ENCODE measurements at places on chromosomes 11 and 22.

- peak; percentile 52 for DNase-seq
Observed at GRCh38 chr11:126307706-126308105, 3.8 kb downstream of the DCPS start.

GRCh38 chr11:66881927-66882452 is 25.1 kb downstream of the LRFN4 start:
- DNase-seq: no peak

DNA sequence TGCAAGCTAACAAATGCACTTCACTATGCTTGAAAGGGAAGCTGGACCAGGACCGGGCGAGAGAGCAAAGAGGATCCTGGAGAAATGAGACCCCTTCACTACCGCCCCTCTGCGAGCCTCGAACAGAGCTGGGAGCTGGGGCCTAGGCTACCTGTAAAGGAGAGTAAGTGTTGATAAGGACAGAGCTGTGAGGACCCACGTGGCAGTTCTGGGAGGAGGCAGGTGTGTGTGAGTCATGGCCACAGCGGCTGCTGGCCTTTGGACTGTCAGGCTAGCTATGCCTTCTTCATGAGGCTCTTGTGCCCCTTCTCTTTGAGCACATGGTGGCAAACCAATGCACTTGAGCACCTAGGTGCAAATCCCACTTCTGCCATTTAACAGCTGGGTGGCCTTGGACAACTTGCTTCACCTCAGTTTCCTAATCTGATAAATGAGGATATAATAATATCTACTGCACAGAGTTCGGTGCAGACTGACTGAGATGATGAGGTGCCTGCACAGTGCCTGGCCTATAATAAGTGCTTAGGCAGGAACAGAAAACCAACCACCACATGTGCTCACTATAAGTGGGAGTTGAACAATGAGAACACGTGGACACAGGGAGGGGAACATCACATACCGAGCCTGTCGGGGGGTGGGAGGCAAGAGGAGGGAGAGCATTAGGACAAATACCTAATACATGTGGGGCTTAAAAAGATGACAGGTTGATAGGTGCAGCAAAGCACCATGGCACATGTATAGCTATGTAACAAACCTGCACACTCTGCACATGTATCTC is 35.3 kb upstream of the KCNJ11 start:
- no peak for DNase-seq

DNA sequence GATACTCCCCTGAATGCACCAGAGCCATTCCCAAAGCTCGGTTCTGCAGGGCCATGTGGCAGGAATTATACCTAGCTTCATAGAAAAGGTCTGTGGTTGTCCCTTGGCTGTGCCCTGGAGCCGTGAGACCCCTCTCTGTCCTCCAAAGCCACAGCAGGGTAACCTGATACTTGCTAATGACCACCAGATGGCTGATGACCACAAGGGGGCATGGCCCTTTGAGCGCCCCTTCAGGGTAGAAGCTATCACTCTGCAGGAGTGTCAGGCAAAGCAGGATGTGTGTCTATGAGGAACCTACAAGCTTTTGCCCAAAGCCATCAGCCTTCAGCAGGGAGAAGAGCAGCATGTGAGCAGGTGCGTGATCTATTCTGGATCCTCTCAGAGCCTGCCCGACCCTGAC is 95.3 kb downstream of the NTM start:
- no peak for DNase-seq

Data from astrocyte of the spinal cord (primary cell).